ENCODE measurements at places on chromosomes 7 and 10. TPM values are rescaled to one million over a fixed set of nuclear protein-coding genes. Genes with fewer than 3 reads are reported as not detected.

PHKG1 gene
- 0.41 TPM for polyA plus RNA-seq

ITGB8 gene
- polyA plus RNA-seq: 10.8 TPM

AZGP1 gene
- not detected for polyA plus RNA-seq

TMEM229A gene
- not detected for polyA plus RNA-seq

OR2A7 gene
- polyA plus RNA-seq: 0.45 TPM

FAM25G gene
- polyA plus RNA-seq: not detected

PANK1 gene
- 5.3 TPM for polyA plus RNA-seq

HOGA1 gene
- 0.79 TPM for polyA plus RNA-seq

COL13A1 gene
- polyA plus RNA-seq: 5.7 TPM

DNA sequence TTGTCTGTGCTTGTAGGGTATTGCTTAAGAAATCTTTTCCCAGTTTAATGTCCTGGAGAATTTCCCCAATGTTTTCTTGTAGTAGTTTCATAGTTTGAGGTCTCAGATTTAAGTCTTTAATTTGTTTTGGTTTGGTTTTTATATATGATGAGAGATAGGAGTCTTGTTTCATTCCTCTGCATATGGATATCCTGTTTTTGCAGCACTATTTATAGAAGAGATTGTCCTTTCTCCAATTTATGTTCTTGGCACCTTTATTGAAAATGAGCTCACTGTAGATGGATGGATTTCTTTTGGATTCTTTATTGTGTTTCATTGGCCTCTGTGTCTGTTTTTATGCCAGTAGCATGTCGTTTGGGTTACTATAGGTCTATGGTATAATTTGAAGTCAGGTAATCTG is 20.2 kb downstream of the ADIRF start:
- no peaks in the 10 kb centered on the region for H3K27me3 ChIP-seq
- no peak for DNase-seq
- no peaks in the 10 kb centered on the region for H3K36me3 ChIP-seq

- H3K27me3 ChIP-seq: no peaks in the 10 kb centered on the region
- DNase-seq: no peak
- H3K4me3 ChIP-seq: no peak overlapping the region
- H3K36me3 ChIP-seq: no peaks in the 10 kb centered on the region
- H3K4me1 ChIP-seq: no peaks in the 10 kb centered on the region
Observed at GRCh38 chr7:116647861-116648260, 24.1 kb upstream of the MET start.

GRCh38 chr7:108178398-108178797 is 48.2 kb upstream of the LAMB4 start:
- H3K27ac ChIP-seq: no peak overlapping the region
- H3K36me3 ChIP-seq: no peaks in the 10 kb centered on the region
- DNase-seq: no peak
- H3K27me3 ChIP-seq: no peaks in the 10 kb centered on the region
- H3K4me1 ChIP-seq: no peaks in the 10 kb centered on the region
- no peak overlapping the region for H3K4me3 ChIP-seq

- H3K27ac ChIP-seq: no peak overlapping the region
- peaks cover 9% of the 10 kb centered on the region for H3K4me1 ChIP-seq
- DNase-seq: peak; percentile 65
- peaks cover 2% of the 10 kb centered on the region for H3K36me3 ChIP-seq
Observed at GRCh38 chr10:287026-287709, 151.9 kb downstream of the ZMYND11 start.

GRCh38 chr7:44876393-44876792 is 8.9 kb downstream of the PURB start:
- no peak for DNase-seq
- peaks cover 3% of the 10 kb centered on the region for H3K4me1 ChIP-seq
- no peaks in the 10 kb centered on the region for H3K27me3 ChIP-seq
- no peaks in the 10 kb centered on the region for H3K36me3 ChIP-seq
- no peak overlapping the region for H3K27ac ChIP-seq
- no peak overlapping the region for H3K4me3 ChIP-seq

DNA sequence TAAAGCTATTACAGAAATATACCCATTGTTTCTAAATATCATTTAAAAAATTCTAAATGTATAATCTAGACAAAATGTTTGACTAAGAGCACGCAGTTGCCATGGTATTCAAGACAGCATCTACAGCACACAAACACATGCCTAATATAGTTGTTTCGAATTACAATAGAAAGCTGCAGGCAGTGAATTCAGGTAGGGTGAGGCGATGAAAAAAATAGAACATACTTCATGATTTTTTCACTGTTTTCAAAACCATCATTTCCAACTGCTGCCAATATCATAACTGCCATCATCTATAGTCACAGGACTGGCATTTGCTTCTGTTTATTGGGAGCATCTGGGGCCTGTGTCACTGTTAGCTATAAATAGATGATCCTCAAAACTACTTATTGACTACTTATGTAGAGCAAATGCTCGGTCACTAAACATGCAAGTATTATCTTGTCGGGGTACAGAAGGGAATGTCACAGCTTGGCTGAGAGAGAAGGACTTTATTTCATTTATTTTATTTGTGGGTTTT is 34.4 kb upstream of the OTUD1 start:
- H3K4me3 ChIP-seq: no peak overlapping the region
- H3K27ac ChIP-seq: no peak overlapping the region
- no peak for DNase-seq
- H3K4me1 ChIP-seq: peaks cover 2% of the 10 kb centered on the region

- H3K36me3 ChIP-seq: peaks cover 7% of the 10 kb centered on the region
- no peak overlapping the region for H3K4me3 ChIP-seq
- H3K27ac ChIP-seq: no peak overlapping the region
- no peaks in the 10 kb centered on the region for H3K27me3 ChIP-seq
Observed at GRCh38 chr10:88901984-88902789, 22.1 kb downstream of the STAMBPL1 start.

DNA sequence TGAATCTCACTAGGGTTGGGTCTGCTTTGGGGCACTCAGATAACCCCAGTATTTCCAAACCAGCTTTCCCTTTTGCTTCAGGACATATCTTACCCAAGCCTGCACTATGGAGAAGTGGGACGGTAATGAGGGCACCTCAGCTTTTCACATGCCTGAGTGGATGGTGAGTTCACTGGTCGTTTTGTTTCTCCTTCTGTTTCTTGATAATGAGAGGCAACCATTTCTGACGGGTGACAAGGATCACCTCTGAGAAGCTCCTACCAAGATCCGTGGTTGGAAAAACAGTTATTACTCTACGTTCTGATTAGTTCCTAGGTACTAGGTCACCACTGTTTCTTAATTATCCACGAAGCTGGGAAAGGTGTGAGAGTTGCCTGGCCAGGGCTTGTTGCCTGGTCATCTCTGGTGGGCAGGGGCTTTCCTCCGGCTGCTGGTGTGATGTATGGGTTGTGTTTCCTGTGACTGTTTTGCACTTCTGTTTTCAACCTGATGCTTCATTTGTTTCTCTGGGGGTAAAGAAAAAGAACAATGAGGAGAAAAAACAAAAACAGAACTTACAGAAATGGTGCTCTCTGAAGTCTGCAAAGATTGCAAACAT is 65.7 kb upstream of the STRIP2 start:
- H3K4me1 ChIP-seq: no peaks in the 10 kb centered on the region
- no peak overlapping the region for H3K4me3 ChIP-seq
- no peaks in the 10 kb centered on the region for H3K36me3 ChIP-seq

- H3K27ac ChIP-seq: no peak overlapping the region
- peaks cover 4% of the 10 kb centered on the region for H3K4me1 ChIP-seq
- H3K27me3 ChIP-seq: peaks cover 16% of the 10 kb centered on the region
- no peak for DNase-seq
- H3K36me3 ChIP-seq: no peaks in the 10 kb centered on the region
Observed at GRCh38 chr7:44185729-44186128, 3.5 kb downstream of the GCK start.

- H3K36me3 ChIP-seq: peaks cover 15% of the 10 kb centered on the region
- peaks cover 2% of the 10 kb centered on the region for H3K4me1 ChIP-seq
- DNase-seq: no peak
- H3K27me3 ChIP-seq: no peaks in the 10 kb centered on the region
Observed at GRCh38 chr7:44755698-44756627, 7.3 kb downstream of the ZMIZ2 start.

- no peaks in the 10 kb centered on the region for H3K36me3 ChIP-seq
- no peak for DNase-seq
- no peak overlapping the region for H3K27ac ChIP-seq
Observed at GRCh38 chr10:78868861-78869260, 199.9 kb upstream of the ZMIZ1 start.

- no peaks in the 10 kb centered on the region for H3K4me1 ChIP-seq
- H3K4me3 ChIP-seq: no peak overlapping the region
- no peak for DNase-seq
- H3K36me3 ChIP-seq: no peaks in the 10 kb centered on the region
Observed at GRCh38 chr10:27464993-27465392, 39.1 kb upstream of the RAB18 start.

GRCh38 chr10:105042906-105043552 is 401.9 kb downstream of the SORCS3 start:
- H3K4me1 ChIP-seq: no peaks in the 10 kb centered on the region
- H3K27me3 ChIP-seq: no peaks in the 10 kb centered on the region
- no peak overlapping the region for H3K4me3 ChIP-seq
- no peak for DNase-seq
- H3K27ac ChIP-seq: no peak overlapping the region
- no peaks in the 10 kb centered on the region for H3K36me3 ChIP-seq

- H3K4me3 ChIP-seq: no peak overlapping the region
- H3K4me1 ChIP-seq: no peaks in the 10 kb centered on the region
- no peak for DNase-seq
- no peak overlapping the region for H3K27ac ChIP-seq
- H3K27me3 ChIP-seq: peaks cover 12% of the 10 kb centered on the region
Observed at GRCh38 chr10:101261702-101262101, 32.4 kb upstream of the LBX1 start.

GRCh38 chr7:49001610-49002033 is 77.3 kb downstream of the CDC14C start:
- H3K4me1 ChIP-seq: no peaks in the 10 kb centered on the region
- H3K36me3 ChIP-seq: no peaks in the 10 kb centered on the region
- no peak overlapping the region for H3K27ac ChIP-seq
- no peak overlapping the region for H3K4me3 ChIP-seq

DNA sequence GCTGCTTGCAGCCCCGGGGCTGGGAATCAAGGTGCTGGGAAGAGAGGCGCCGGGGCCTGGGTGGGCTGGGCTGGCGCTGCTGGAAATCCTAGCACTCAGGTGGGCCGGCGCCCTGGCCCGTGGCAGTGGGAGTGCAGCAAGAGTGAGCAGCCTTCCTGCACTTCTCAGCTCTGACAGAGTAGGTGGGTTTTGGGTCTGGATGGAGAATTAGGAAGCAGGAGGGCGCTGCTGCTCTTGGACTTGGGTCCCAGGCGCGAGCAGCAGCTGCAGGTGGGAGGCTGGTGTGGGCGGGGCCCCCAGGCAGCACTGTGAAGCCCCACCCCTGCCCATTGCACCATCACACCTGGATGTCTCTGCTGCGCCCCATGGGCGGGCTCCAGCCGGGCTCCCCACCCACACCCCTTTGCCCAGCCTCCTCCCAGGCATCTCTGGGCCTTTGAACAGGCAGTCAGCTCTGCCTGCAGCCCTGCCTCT is 6.0 kb downstream of the BRI3 start:
- peaks cover 21% of the 10 kb centered on the region for H3K36me3 ChIP-seq
- peaks cover 25% of the 10 kb centered on the region for H3K4me1 ChIP-seq
- no peak overlapping the region for H3K4me3 ChIP-seq

All from fibroblast of lung (primary cell).